ENCODE measurements at places on chromosomes 3 and 15.

DNA sequence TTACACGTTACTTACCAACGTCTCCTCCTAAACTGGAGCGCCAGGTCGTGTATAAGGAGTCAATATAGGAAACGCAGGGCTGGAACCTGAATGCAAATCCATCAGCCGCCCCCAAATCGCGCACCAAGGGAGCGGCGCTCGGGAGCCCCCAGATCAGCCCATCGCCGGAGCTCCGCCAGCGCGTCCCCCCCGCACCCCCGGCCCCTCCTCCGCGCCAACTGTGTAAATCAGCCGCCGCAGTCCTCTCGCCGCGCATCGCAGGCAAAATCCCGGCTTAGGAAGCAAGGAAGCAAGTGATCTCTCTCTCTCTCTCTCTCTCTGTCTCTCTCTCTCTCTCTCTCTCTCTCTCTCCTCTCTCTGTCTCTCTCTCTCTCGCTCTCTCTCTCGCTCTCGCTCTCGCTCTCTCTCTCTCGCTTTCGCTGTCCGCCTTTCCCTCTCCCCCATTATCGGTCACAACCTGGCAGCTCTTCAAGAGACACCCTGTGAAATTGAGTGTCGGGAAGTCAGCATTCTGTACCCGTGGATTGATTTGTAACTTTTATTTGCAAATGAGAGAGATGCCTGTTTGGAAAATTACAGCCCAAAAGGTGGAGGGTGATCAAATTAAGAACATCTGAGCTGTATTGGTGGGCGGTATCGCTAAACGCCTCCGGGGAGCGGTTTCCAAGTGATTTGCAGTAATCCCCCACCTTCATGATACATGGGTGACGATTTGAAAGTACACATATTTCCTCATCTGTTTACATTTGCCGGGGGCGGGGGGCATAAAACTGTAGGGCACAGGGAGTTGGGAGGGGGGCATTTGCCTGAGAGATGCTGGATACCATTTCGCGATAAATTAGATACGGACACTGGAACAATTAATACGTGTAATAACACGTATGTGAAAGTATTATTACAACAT lies 645 bp upstream of the SLITRK3 start:
- DNase-seq: no peak

DNA sequence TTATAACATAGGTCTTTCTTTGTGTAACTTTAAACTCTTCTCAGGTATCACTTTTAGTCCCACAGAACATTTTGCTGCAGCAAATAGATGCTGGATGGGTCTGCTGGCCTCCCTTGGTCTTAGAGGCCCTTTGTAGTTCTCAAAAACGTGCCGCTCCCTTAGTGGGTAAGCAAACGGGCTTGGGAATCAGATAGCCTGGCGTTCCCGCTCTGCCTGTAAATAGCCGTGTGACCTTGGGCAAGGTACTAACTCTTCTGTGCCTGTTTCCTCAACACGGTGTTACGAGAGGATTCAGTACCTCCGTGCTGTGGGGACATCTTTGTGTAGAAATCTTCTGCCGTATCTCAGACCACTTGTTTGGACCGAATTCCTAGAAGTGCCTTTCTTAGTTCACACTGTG lies 64.4 kb downstream of the DNAJB8 start:
- no peak for DNase-seq

GRCh38 chr15:70523192-70523591 lies 240.2 kb downstream of the UACA start:
- no peak for DNase-seq

DNA sequence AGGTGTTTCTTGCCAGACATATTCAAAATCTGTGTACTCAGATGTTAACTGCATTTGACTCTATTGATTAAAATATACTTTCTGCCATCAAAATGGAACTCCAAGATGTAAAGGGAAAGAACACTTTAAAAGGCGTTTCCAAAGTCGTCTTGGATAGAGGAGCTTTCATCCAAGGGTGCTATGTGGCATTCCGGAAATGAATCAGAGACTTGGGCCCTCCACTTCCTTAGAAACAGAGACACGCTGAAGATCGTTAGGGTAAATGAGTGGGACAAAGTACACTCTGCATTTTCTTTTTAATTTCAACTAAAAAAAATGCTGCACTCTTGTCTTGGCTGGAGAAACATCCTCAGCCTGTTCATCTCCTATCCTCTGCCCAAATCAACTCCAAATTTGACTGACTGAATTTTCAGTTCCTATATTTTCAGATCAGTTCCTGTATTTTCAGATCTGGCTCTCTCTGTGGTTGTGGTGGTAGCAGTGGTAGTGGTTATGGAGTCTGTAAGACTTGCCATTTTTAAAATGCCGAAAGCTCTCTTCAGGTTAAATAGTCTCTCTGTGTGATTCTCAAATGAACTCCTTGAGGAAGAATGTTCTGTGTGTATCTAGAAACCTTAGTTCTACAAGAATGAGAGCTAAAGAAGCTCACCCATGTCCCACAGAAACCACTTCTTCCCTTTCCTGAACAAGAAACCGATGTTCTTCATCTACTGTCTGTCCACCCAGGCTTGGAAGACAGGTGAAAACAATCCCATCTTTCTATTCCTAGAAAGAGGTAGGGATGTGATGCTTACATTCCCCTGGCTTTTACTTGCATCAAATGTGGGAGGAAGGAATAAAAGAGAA lies 156.8 kb upstream of the ICE2 start:
- DNase-seq: no peak

- no peak for DNase-seq
These were observed 52.6 kb upstream of the VILL start for GRCh38 chr3:37938011-37938410.

DNA sequence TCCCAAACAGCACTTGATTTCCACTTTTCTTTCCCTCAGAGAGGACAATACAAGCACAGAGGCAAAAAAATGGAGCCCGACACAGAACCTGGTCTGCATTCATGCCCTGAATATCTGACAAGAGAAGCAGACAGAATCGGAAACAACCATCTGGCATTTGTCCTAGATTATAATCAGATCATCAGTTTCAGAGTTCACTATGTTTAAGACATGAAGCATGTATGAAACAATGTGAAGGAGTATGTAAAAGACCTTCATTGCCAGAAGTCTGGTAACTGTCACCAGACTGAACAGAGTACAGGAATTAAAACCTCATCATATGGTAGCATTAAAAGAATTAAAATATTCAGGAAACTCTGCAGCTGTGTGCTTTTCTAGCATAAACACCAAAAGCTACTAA lies 65.0 kb downstream of the SETD2 start:
- peak; percentile 37 for DNase-seq

- DNase-seq: no peak
These were observed 12.8 kb downstream of the PCSK6 start for GRCh38 chr15:101476756-101477155.

- DNase-seq: no peak
These were observed 103.5 kb upstream of the SLC7A14 start for GRCh38 chr3:170689296-170689829.

DNA sequence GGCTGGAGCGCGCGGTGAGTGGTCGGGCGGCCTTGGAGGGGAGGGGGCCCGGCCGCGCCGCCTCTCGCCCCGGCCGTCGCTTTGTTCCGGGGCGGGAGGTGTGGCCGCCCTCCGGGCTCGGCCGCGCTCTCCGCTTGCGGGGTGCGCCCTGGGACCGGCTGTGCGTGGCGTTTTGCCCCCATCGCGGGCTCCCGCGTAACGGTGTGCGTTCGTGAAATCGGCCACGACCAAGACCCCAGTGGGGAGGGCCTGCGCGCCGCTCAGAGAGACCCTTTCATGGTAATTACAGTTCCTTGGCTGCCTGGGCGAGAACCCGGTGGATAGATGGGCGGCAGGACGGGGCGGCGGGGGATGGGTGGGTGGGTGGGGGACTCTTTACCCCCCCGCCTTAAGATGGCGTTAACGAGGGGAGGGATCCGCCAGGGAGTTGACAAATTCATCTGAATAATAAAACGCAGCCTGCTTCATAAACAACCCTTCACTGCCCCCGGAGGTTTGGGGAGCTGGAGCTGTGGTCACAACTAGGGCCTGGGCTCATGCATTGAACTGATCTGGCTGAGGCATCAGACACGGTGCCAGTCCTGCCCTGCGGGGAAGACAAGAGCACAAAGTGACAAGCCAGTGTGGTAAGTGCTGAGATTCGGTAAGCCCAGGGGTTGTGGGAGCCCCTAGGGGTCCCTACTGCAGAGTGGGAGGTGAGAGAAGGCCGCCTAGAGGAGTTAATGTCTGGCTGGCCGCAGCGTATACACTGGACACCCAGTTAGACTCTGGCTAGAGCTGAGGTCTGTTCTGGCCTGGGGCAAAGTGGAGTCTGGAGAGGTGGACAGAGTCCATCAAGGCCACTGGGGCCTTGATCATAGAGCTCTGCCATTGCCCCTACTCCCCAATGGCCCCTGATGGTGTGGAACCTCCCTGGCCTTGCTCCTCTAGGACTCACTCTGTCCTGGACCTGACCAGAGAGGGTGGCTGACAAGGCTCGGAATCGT lies 668 bp downstream of the MRAS start:
- DNase-seq: peak; percentile 38

GRCh38 chr3:35641920-35642527 lies 2.7 kb downstream of the ARPP21 start:
- DNase-seq: no peak

DNA sequence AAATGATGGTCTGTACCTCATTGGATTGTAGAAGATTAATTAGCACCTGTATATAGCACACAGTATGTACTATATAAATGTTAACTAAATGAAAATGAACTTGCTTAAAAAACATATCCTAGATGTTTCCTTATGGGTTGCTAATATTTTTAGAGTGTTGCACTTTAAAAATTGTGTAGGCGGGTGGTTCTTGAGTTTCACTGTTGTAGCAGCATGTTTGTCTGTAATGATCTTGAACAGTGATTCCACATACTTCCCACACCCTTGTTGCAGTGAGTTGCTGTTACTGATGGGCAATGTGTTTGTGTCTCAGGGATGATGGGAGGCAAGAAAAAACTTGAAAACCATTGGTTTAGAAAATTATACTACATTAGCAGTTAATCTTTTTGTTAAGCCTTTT lies 22.0 kb downstream of the USP3 start:
- no peak for DNase-seq

GRCh38 chr15:100147828-100148227 lies 193.9 kb downstream of the ADAMTS17 start:
- no peak for DNase-seq

DNA sequence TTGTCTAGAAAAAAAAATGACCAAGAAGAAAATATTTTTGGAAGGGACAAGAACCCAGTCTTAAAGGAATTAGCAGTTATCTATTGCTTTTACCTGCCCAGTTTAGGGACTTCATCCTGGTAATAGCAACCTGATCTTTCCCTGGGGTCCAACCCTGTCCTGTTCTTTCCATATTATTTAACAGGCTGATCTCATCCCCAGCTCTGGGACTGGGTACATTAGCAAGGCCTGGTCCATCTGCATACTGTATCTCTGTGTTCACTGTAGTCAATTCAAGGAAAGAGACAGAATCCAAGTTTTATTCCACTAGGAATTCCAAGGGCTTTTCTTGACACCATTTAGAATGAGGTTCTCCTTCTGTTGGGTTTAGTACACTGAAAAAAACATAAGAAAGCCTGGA lies 191.7 kb upstream of the GADL1 start:
- no peak for DNase-seq

GRCh38 chr3:75180945-75181298 lies 483.2 kb upstream of the FRG2C start:
- DNase-seq: no peak

Measured in SK-N-DZ (cell line).